ENCODE measurements at places on chromosomes 2 and 18. TPM values are rescaled to one million over a fixed set of nuclear protein-coding genes. Genes with fewer than 3 reads are reported as not detected.

Gene DUSP2
- 33.6 TPM for polyA plus RNA-seq

- no peak for DNase-seq
Measured at GRCh38 chr2:38778687-38779082, 675 bp downstream of the GEMIN6 start.

Gene CCDC102B
- 7.1 TPM for polyA plus RNA-seq

- peak; percentile 47 for DNase-seq
Measured at GRCh38 chr2:231519975-231520555, 10.2 kb downstream of the NMUR1 start.

GRCh38 chr2:208415255-208415654 is 8.7 kb downstream of the PTH2R start:
- DNase-seq: no peak

Gene SIX3
- polyA plus RNA-seq: 0.02 TPM

Gene TMEM17
- 1.6 TPM for polyA plus RNA-seq

DNA sequence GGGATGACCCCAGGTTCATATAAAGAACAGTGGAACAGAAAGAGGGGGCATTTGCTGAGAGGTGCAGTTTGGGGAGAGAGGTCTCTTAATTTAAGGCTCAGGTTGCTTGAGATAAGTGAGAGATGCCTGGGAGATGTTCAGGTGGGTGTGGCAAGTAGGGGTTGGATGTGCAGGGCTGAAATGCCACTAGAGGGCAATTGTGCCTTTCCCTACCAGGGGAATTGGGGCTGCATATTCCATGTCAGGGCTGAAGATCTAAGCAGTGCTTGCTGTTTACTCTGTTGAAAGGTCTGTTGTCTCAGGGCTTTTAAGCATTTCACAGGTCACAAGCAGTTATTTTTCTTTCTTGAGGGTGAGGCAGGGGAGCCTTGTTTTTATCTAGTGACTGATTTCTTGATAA is 7.8 kb downstream of the CCDC85A start:
- no peak for DNase-seq

Gene TWIST2
- 10.1 TPM for polyA plus RNA-seq

Gene LTBP1
- 8.8 TPM for polyA plus RNA-seq

DNA sequence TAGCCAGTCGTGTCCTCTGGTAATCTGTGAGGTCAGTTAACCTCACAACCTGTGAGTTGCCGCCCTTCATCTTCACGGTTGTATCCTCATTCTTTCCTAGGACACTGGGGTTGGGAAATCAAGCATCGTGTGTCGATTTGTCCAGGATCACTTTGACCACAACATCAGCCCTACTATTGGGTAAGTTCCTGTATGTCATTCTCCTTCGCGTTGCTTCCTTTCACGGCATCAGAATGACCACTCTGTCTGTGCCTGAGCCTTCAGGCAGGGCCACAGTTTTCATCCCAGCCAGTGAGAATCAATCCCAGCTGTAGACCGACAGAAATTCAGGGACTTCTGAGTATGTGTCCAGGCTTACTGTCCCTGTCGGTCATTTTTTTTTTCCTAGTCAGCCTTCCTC is 67.1 kb downstream of the RAB31 start:
- no peak for DNase-seq

DNA sequence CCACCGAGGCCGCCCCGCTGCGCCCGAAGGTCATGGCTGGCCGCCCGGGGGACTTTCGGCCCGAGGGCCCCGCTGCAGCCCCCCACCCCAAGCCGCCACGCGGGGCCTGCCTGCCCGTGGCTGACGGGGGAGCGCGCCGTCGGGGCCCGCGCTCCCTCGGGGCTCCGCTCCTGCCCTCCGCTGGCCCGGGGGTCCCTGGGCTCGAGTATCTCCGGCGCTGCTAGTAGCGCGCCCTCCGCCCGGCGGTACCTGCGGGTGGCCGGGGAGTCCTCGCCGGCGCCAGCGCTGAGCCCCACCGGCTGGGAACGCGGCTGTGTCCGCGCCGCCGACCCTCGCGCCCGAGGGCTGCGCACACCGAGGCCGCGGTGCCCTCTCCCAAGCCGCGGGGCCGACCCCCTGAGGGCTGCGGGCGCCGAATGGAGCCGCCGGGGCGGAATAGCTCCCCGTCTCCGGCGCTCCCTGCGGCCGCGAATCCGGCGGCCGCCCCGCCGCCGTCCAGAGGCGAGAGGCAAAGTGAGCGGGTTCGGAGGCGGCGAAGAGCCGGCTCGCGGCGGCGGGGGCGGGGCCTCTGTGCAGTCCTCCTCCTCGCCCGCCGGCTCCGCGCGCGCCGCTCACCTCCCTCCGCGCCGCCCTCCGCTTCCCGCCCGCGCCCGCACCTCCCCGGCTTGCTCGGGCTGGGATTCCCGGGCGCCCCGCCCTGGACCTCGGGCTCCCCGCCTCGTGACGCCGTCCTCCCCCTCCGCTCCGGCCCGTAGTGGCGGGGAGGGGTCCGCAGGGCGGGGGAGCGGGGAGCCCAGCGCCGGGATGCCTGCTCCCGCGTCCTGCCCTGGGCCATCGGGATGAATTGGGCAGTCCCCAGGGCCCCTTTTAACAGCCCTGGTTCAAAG is at the start of gene KCNG3:
Gene KCNG3, minus strand, starts transcription at position 515 of the 887 bp plus-strand sequence. Its CDS starts 481 bp downstream, at position 34.
- peak; percentile 71 for DNase-seq

DNA sequence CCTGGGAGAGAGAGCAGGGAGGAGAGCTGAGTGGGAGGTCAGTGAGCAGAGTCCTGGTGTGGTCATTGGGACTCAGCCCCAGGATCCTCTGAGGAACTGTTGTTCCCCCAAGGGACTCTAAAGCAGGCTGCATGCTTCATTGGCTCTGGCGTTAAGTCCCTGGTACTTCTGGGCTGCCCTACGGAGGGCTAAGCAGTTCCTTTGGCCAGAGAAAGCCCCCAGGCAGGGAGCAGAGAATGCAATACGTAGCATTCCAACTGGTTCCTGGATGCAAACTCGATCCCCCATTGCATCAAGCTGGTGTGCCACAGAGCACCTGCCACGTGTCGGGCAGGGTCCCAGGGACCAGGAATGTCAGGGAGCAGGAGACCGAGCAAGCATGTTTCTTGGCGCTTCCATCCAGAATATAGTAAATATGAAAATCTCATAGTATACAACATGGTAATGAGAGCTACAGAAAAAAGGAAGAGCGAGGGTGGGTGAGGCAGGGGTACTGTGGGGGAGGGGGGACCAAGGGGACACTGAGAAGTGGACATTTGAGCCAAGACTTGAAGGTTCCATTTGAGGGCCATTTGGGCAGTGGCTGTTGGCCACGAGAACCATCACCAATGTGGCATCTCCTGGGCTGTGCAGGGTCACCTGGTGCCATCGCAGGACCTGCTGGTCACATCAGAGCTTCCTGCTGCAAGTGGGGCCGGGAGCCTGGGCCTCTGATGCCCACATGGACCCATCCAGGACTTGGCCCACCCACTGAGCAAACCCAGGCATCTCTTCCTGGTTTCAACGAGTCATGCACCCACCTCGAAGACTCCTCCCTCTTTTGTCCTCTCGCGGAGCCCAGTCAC is 160.4 kb downstream of the ASB1 start:
- no peak for DNase-seq

Measured in lung (tissue), 17 donors.